ENCODE measurements at places on chromosomes 7 and 10.

DNA sequence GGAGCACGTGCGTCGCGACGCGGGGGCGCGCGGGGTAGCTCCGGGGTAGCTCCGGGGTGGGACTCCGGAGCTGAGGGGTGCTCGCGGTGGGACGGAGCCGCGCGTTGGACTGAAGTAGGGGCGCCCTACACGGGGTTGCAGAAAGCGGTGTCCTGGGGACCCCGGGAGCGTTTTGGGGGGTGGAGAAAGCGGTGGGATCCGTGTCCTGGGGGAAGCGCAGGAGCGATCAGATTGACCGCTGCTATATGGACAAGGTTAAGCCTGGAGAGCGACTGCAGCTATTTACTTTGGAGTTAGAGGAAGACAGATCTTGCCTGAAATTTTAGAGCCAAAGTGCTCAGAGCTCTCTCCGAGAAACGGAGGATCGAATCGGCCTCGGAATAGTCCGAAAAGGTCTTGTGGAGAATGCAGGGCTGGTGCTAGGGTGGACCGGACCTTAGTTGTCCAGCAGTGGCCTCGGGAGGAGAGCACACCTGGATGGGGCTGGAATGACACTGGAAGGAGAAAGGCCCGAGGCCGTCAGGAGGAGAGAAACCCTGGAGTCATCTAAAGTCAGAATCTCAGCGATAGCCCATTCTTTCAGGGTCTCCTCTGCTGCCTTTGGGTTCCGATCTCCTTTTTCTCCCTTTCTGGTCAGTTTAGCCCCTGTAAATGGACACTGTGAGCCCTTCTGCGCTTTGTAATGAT, 564 bp downstream of the PDSS1 start:
- no peak for DNase-seq

- no peak for DNase-seq
These were observed 32.3 kb downstream of the ORC5 start for GRCh38 chr7:104175361-104175984.

- DNase-seq = no peak
These were observed 416.4 kb downstream of the TCERG1L start for GRCh38 chr10:130895161-130895560.

- DNase-seq = no peak
These were observed 944 bp downstream of the AVL9 start for GRCh38 chr7:32496052-32496813.

DNA sequence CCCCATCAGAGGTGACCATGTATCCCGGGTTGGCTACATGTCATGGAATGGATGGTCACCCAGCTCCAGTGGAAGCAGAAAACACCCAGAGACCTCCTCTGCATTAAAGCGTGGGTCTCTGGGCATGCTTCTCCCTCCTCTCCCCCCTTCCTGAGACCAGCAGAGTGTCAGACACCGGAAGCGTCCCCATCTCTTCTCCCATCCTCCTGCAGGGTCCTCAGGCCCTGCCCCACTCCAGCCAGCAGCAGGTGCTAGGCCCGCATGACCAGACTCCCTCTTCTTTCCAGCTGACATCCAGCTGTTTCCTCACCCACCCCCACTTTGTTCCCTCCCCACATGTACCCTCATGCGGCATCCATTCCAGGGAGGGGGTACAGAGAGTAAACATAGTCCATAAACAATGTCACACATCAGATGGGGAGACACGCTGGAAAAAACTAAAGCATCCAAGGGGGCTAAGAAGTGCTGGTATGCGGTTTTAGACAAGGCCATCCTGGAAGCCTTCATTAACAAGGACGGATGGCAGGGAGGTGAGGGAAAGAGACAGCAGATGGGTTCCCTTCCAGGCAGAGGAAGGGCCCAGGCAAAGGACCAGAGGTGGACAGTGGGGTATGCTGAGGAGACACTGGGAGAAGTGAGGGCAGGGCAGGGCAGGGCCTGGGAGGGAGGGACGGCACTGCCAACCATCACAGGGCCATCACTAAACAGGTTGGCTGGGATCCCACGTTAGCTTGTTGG, 12.5 kb upstream of the SLC18A3 start:
- DNase-seq = no peak

DNA sequence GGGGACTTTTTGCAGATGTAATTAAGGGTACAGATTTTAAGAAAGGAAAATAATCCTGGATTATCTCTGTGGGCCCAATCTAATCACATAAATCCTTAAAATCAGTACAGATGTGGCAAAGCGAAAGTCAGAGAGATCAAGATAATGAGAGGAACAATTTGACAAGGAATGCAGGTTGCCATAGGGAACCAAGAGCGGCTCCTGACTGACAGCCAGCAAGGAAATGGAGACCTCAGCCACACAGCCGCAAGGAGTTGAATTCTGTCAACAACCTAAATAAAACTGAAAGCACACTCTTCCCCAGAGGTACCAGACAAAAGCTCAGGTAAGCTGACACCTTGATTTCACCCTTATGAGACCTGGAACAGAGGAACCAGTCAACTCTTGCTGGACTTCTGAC, 3.4 kb upstream of the PNPLA8 start:
- DNase-seq = no peak

- DNase-seq = no peak
These were observed 83.0 kb downstream of the ARL4A start for GRCh38 chr7:12770227-12770975.

DNA sequence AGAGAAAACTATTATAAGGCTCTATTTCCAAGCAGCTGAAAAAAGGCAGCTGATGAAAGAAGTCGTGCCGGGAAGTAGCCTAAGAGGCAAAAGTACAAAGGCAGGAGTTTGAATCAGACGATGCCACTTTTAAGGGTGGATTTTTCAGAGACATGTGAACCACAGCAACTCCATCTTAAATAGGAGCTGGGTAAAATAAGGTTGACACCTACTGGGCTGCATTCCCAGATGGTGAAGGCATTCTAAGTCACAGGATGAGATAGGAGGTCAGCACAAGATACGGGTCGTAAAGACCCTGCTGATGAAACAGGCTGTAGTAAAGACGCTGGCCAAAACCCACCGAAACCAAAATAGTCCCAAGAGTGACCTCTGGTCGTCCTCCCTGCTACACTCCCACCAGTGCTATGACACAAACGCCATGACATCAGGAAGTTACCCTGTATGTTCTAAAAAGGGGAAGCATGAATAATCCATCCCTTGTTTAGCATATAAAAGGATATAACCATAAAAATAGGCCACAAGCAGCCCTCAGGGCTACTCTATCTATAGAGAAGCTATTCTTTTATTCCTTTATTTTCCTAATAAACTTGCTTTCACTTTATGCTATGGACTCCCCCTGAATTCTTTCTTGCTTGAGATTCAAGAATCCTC, 45.5 kb upstream of the PRSS1 start:
- DNase-seq = no peak

DNA sequence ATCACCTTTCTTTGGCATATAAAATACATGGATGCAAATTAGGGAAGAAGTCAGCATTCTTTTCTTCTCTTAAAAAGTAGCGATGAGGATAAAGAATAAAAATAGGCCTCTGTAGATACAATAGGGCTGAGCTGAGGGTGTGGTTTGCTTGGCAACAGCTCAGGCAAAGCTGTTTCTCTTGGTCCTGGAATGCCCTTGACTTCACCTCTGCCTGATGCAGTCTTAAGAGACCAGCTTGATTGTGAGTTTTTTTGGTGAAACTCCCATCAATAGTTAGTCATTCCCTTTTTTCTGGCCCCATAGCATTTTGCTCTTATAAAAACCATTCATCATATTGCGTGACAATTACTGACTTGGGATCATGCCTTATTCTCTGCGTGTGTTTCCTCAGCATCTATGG, 42.1 kb upstream of the MKLN1 start:
- no peak for DNase-seq

DNA sequence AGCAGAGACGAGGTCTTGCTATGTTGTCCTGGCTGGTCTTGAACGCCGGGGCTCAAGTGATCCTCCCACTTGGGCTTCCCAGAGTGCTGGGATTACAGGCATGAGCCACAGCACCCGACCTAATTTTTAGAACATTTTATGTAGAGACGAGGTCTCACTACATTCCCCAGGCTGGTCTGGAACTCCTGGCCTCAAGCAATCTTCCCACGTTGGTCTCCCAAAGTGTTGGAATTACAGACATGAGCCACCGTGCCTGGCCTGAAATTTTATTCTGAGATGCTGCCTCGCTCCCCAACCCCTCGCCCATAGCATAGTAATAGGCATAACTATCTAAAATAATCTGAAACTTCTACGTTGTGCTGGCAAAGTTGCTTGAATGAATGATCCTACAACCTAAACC, 21.9 kb downstream of the SFXN4 start:
- DNase-seq = no peak

GRCh38 chr7:45081670-45081974, 7.1 kb downstream of the NACAD start:
- no peak for DNase-seq

DNA sequence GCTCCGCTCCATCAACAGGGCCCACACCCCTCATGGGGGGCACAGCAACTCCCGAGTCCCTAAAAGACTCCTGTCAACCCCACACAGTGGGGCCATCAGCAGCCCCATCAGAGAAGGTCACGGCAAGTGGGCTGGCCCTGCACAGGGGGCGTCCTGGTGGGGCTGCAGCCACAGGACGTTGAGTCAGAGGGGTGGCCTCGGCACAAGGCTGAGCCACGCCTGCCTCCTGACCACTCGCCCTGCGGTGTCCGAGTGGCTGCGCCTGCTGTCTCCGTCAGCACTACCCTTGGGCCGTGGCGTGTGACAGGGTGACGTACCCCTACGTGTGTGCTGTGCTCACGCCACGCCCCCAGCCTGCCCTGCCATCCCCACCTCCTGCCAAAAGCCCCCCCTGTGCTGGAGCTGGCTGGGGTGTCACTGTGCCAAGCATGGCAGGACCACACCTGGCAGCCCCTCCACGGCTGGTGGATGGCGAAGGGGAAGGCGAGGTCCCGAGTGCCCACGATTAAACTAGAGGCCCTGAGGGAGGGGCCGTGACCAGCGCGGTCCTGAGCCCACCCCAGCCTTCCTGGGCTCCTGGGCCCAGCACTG, 26.0 kb upstream of the NKX6-2 start:
- no peak for DNase-seq

DNA sequence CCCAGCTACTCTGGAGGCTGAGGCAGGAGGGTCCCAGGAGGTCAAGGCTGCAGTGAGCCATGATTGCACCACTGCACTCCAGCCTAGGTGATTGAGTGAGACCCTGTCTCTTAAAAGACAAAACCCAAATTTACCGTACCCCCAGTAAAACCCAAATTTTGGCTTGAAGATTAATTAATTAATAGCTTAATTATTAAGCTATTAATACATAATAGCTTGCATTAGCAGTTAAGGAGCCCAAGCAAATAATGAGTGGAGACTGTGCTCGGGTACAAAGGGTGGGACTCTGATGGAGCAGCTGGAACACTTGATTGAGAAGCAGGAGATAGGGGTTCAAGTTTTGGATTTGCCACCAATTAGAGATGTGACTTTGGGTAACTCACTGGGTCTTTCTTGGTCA, 28.9 kb downstream of the NRF1 start:
- no peak for DNase-seq

- DNase-seq = no peak
These were observed 165.4 kb downstream of the BMPER start for GRCh38 chr7:34070511-34071323.
